Iris pigment epithelial cell (primary cell): ENCODE measurements at places on chromosomes 2 and 18.

- DNase-seq, result no peak
These were observed 439.8 kb upstream of the SLC14A2 start for GRCh38 chr18:45175511-45175910.

DNA sequence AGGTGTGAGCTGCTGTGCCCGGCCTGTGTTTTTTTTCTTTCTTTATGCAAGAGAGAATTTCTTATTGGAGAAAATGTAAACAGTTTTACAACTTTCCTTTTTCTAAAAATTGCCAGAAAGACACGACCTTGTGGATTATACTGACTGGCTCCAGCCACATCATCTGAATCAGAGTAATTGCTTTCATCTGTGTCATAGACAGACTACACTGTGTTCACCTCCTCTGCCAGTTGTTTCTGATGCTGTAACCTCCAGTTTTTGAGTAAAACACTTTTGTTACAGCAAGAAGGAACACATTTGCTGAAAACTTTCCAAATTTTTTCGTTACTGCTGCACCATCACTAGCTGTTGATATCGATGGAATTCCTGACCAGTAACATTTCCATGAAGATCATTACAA is 43.9 kb upstream of the PLEKHM3 start:
- no peak for DNase-seq

GRCh38 chr2:185862657-185863398 is 124.2 kb downstream of the FSIP2 start:
- no peak for DNase-seq

GRCh38 chr2:30040147-30040546 is 106.7 kb upstream of the YPEL5 start:
- no peak for DNase-seq

- no peak for DNase-seq
These were observed 112.5 kb downstream of the MREG start for GRCh38 chr2:215900843-215901242.

DNA sequence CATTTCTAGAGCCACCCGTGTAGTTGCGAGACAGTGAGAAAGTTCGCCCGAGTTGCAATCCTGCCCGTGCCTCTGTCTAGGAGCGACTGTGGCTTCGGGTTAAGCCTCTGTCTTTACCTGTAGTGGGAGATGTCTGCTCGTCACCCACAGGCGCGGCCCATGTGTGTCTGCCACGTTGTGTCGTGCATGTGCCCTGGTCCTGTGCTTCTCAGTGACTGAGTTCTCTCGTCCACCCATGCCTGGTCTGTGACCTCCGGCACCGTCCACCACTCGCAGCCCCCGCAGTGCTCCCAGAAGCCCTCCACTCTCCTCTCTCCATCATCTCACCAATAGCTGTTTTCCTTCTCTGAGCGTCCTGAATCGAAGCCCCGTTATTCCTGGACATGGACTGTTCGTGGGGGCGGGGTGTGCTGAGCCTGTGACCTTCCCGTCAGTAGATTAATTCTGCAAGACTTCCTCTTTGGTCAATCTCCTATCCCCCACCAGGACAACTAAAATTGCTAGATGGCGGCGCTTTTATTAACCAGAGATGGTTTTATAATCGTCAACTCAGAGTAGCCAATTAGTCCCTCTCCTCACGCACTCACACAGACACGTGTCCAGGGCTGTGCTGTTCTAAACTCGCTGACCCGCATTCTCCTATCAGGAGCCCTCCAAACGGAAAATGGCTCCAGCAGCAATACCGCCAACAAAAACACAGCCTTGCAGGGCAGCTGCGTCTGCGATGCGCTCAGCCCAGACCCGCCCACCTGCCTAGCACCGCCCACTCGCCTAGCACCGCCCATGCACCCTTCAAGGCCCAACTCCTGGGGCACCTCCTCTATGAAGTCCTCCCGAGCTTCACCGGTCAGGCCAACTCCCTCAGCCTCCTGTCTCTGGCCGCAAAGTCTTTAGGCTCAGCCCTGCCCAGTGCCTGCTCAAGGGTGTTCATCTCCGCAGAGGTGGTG is 119.4 kb downstream of the TWIST2 start:
- no peak for DNase-seq

GRCh38 chr18:12253663-12254135 is 462 bp upstream of the CIDEA start:
- DNase-seq, result no peak

DNA sequence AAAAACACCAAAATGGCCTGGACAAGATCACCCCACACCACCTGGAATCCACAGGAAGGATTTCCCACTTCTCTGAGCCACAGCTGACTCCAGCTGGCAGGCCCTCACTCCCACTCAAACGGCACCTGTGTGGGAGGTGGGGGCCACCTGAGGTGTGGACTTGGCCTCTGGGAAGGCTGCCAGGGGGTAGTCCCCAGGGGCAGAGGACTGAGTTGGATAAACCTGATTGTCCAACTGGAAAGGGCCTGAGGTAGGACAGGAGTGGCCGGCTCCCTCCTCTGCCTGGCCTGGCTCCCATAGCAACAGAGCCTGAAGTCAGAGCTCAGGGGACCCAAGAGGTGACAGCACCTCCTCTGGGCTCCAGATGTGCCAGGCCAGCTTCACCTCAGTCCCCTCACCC is 300.2 kb downstream of the CELF4 start:
- DNase-seq, result no peak

- DNase-seq, result no peak
These were observed 419.0 kb downstream of the NBAS start for GRCh38 chr2:15142069-15142689.
